ENCODE measurements at places on chromosomes 3 and 15.

DNA sequence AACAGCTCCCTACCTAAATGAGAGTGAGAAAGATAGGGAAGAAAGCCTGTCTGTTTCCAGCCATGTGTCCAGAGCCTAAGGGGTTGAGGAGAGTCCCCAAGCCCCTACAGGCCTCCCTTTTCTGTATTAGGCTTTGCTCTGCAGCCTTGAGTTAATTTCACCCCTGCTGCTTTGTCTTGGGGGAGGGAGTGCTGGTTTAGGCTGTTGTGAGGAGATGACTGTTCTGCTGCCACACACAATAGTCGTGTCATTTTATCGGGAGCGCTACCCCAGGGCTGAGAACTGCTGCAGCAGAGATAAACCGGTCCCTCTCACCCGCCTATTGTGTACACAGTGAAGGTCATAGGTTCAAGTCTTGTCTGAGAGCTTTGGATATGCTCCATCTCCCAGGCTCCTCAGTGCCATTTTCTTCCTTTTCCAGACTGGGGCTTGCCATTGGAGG is 1.4 kb downstream of the ZNF609 start:
- DNase-seq: no peak

GRCh38 chr15:33830351-33830750 is 137.9 kb upstream of the CHRM5 start:
- DNase-seq: no peak

DNA sequence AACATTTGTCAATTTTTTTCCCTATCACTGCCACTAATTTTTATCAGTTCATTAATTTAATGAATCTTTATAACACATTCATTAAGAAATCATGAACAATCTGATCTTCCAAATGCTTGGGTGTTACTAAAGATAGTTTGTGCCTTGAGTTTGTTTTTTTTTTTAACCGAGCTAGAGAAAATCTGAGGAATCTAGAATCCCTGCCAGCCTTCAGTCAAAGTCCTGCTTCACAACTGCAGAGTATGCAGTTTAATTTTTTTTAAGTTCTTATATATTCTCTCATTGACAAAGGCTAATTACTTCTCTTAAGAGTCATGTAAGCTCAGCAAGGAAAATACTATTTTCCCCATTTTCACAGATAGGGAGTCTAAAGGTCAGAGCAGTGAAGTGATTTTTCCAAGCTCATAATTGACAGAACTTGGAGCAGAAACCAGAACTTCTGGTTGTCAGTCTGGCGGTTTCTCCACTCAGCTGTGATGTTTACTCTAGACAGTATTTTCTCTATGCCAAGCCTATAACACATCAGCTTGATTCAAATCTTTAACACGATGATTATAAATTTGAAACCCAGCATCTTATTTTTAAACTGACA is 55.7 kb downstream of the TNIK start:
- no peak for DNase-seq

DNA sequence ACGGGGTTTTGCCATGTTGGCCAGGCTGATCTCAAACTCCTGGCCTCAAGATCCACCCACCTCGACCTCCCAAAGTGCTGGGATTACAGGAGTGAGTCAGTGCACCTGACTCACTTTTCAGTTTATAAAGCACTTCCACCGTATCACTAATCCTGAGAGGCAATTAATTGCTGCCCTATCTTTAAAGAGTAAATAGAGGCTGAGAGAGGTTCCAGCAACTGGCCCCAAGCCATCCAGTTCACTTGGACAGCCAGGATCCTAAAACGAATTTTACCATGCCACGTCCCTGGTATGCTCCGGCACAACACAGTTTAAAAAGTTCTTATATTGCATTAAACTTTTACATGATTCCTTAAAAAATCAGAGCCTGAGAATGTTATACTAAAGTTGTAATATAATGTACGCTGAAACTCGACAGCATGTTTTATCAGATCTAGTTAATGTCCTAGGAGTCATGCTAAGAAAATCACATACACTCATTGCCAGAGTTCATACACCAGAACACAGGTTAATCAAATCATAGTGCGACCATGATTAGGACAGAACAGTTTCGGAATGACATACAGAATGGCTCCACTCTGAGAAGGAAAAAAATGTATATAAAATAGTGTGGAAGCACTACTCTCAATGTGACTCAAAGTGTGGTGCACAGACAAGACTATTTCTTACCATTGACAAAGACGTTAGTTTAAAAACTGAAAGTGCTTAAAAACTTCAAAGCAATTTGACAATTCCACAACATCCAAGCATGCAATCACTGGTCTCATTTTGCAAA is 125.4 kb downstream of the ULK4 start:
- DNase-seq: no peak

DNA sequence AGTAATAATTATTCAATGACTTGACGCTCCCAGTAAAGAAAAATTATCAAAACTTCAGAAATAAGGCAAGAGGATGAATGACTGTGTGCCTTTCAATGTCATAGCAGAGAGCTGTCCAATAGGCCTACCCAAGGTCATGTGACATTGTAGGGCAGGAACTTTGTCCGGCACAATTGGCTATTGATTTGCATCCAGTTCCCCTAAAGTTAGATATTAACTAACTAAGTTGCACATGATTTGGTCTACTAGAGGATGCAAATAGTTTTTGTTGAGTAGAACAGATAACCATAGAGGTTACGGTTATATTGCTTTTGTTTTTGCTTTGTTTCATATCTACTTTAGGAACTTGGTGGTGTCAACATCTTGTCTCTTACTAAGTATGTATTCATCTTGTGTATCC is 127.9 kb upstream of the PFN2 start:
- DNase-seq: no peak

GRCh38 chr3:16255726-16256125 is 9.0 kb downstream of the DPH3 start:
- no peak for DNase-seq

- no peak for DNase-seq
Measured at GRCh38 chr3:196609805-196610515, 29.5 kb upstream of the NRROS start.

Data from muscle of back (tissue), 13 donors.